Head of caudate nucleus (tissue), 42 donors: ENCODE measurements at places on chromosomes 4 and X.
A peak's percentile ranks its signal among the peaks of the same experiment; 100 is the strongest.

DNA sequence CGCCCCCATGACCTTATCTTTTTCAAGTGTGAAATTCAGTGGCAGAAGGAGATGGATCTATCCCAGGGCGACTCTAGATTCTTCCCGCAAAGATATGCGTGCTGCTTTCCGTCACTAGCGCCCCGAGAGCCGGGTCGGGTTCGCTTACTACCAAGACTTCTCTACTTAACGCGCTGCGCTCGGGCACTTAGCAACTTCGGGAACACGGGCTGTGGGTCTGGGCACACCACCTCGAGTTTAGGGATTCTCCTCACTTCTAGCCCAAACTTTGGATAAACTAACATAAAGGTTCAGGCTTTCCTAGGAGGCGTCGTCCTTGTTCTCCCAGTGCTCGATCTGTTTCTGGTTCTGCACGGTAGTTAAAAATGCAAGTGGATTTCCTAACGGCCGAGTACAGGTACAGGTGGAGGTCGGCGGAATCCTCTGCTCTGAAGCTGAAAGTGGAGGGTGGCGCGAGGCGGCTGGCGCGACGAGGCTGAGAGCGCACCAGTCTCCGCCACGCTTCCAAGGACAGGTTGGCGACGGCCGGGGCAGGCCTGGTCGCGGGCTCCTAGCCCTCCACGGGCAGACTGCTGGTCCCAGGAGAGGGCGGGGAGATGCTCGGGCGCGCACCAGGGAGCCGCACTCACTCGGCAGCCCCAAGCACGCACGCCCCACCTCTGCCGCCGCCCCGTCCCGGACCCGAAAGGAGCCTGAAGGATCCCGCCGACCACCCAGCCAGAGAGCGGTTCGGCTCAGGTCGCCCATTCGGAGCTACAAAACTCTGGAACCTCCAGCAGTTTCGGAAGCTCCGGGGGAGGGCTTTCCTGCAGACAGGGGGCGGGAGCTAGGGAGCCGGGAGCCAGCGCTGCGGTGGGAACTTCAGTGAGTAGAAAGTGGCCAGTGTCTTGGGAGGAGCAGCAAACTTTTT, 100.8 kb upstream of the TENM3 start:
- DNase-seq = no peak

- no peak for DNase-seq
These were observed 35.6 kb downstream of the GAB1 start for GRCh38 chr4:143372093-143372915.

DNA sequence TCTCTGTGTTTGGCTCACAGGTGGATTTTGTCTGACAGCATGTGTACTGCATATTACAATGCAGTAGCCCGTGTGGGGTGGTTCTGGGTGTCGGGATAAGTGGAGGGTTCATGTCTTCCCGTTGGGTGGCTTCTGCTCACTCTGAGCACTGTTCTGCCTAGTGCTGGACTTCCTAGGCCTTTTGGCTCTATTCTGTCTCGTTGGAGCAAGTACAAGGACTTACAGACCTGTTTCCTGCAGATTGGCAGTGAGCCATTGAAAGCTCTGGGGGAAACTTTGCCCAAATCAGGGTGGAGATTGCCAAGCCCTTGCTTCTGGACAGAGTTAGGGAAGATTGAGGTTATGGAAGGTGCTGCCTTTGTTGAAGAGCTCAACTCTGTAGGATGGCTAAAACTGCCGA, 91.1 kb upstream of the SLC4A4 start:
- DNase-seq = no peak

DNA sequence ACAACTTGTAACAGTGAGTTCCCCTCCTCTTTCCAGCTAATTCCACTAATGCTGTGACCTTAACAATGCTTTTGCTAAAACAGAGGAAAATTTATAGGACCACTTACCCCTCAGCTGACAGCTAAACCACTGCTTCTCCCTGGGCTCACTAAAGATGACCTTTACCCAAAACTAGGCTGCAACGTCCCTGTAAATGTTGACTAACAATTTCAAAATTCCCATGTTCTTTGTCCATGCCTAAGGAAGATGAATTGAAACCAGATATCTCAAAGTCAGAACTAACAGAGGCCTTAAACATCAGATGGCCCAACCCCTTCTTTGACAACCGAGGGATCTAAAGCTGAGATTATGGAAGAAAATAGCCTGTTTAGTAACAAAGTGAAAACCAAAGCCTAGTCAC, 32.5 kb downstream of the AFAP1 start:
- DNase-seq = no peak

DNA sequence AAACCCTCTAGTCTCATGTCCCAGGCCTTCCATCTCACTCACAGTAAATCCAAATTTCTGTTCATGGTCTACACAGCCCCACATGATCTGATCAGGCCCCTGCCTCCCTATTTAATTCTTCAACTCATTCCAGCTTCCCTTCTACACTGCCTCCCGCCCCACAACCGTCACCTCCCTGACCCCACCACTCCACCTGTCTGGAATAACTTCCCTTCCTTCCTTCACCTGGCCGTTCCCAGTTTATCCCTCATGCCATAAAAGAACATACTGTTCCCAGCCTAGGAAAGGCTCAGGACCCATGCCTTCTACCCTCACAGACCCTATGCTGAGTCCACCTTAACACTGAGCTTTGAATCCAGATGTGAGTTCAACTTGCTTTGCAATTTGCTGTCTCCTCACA, 6.8 kb upstream of the CD99L2 start:
- no peak for DNase-seq

- DNase-seq = peak; percentile 88
These were observed 4.8 kb downstream of the PDGFRA start for GRCh38 chr4:54233697-54234496.

DNA sequence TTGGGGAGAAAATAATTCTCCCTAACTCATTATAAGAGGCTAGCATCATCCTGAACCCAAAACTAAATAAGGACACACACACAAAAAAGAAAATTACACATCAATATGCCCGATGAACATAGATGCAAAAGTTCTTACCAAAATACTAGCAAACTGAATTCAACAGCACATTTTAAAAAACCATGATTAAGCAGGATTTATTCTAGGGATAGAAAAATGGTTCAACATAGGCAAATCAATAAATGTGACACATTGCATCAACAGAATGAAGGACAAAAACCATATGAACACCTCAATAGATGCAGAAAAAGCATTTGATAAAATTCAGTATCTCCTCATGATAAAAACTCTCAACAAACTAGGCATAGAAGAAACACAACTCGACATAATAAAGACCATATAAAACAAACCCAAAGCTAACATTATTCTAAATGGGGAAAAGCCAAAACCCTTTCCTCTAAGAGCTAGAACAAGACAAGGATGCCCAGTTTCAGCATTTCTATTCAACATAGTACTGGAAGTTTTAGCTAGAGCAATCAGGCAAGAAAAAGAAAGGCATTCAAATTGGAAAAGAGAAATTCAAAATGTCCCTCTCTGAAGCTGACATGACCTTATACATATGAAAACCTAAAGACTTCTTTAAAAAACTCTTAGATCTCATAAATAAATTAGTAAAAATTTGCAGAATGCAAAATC, 200.9 kb downstream of the NKX6-1 start:
- no peak for DNase-seq

DNA sequence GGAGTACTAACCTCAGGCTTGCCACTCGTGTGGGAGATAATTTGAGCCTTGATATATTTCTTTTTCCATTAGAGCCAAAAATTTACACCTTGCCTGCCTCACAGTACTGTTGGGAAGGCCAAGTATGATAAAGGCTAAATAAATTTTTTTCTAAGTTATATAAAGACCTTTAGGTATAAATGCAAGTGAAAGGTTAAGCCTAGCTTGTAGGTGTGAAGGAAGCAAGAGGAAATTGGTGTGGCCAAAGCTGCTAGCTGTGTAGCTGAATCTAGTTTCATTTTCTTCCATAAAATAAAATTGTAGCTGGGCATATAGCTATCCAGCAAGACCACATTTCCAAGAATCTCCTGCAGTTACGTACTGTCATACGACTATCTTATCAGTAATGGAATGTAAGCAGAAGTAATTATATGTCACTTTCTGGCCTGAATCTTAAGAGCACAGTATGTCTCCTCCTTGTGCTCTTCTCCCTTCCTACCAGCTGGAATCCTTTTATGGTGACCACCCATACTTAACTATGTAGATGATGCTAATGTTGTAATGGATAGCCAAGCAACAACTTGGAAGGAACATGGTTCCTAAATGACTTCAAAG, 14.3 kb upstream of the GABRE start:
- no peak for DNase-seq

DNA sequence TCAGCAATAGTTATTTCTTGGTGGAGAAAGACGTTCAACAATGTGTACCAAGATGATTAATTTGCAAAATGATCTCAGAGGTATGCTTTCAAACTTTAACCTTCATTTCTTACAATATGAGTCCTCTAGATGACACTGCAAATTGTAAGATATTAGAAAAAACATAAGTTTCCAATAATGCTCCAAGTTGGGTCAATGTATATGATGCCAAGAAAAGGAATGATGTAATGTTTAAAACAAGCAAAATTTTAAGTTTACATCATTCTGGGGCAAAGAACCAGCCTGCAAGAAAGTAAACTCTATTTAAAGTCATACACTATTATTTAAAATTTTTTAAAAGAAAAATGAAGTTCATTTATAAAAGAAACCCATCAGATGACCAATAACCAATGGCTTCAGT, 56.1 kb downstream of the PRSS12 start:
- no peak for DNase-seq

DNA sequence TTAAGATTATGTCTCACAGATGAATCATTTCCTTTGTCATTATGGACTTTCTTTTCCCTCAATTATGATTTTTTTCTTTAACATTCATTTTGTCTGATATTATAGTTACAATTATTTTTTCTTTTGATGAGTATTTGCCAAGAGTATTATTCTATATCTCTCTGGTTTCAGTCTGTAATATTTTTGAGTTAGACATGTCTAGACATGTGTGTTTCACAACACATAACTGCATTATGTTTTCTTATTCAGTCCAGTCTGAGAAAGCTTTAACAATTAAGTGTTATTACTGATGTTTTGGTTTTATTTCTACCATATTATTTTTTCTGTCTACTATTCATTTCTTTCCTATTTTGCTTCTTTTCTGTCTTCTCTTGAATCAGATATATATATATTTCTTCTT, 108.3 kb upstream of the MID1IP1 start:
- no peak for DNase-seq

DNA sequence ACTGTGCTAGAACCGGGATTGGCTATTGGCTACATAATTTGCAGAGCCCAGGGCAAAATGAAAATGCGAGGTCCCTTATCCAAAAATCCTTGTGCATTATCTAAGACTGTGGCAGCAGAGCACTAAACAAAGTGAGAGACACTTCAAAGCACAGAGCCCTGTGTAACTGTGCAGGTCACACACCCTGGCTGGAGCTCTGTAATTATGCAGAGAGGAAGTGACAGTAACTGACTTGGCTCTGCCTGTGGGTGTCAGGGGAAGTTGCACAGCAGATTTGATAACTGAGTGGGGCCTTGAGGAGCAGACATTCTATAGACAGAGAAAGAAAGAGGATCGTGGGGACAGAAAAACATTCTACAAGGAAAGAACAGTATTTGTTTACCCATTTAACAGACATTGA, 173.5 kb upstream of the FMR1 start:
- no peak for DNase-seq

DNA sequence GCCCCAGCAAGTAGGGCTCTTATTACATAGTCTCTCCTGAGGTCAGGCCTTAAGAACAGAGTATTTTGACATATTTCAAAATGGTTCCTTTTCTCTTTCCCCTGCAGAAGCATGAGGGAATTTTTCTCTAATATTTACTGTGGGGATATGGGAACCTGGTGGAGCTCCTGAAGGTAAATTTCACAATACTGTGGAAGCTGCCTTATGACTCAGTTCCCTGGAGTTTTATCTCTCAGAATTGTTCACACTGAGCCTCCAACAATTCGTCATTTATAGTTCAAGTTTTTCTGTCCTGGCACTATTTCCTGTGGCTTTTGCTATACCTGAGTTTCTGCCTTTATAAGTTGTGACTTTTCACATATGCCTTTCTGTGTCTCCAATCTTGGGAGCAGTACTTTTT, 607.2 kb upstream of the NDST4 start:
- no peak for DNase-seq
